HCT116 (cell line): ENCODE measurements at places on chromosomes 5 and 9. TPM values are rescaled to one million over a fixed set of nuclear protein-coding genes. Genes with fewer than 3 reads are reported as not detected.

CBY3 gene
- not detected for total RNA-seq

ARID3C gene
- 0.42 TPM for total RNA-seq

CAVIN4 gene
- 0.59 TPM for total RNA-seq

ALDH1A1 gene
- 0.44 TPM for total RNA-seq

TEX48 gene
- total RNA-seq = not detected

PGM5 gene
- total RNA-seq = 0.15 TPM
